ENCODE measurements at places on chromosomes 3 and 15.

- DNase-seq, result peak; percentile 16
Observed at GRCh38 chr15:29424118-29424517, 154.5 kb upstream of the NSMCE3 start.

GRCh38 chr3:16205156-16205870 is 30.8 kb downstream of the GALNT15 start:
- DNase-seq, result no peak

- no peak for DNase-seq
Observed at GRCh38 chr15:70049701-70050301, 47.9 kb downstream of the TLE3 start.

- no peak for DNase-seq
Observed at GRCh38 chr3:34882764-34883163, 756.6 kb upstream of the ARPP21 start.

DNA sequence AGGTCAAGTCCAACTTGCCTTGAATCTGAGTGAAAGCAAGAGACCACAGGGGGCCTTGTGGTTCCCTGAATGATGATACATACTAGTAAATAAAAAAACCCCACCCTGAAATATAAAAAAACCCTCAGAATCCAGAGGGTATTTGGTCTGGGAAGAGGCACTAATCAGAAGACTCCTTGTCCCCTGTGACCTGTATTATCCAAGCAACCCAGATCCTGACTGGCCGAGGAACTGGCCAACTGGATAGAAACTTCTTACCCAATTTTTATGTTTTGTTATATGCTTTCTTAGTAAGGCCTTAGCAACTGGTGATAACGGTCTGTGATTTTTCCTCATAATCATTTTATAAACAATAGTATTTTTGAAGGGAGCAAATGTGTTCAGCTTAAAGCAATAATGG is 17.5 kb downstream of the ABI3BP start:
- no peak for DNase-seq

GRCh38 chr3:112463250-112463649 is 36.0 kb downstream of the BTLA start:
- DNase-seq, result no peak

- DNase-seq, result no peak
Observed at GRCh38 chr3:156788846-156789245, 37.3 kb upstream of the LEKR1 start.

GRCh38 chr15:42385206-42385979 is 26.1 kb downstream of the CAPN3 start:
- DNase-seq, result peak; percentile 84

DNA sequence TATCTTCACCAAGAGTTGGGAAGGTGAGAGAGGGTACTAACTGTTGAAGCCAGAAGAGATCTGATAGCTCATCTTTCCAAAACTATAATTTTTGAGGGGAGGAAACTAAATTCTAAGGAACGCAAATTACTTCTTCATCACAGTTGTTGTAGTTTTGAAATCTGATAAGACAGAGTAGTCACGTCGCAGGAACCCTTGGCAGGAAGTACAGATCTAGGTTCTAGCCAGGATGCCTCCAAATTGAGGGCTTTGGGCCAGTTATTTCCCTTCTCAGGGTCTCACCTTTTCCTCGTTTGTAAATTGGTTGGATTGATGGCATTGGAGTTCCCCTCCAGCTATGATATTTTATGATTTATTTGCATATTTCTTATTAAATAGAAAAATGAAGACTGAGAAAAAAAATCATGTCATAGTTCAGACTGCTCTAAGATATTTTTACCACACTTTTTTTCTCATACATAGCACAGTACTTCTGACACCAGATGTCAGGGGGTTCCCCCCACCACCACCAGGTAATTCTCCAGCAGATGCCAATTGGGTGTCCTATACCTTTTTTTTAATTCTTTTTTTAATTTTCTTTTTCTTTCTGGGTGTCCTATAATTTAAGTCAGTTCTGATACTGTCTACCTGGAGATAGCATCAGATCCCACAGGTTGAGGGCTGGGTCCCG is 32.3 kb upstream of the APH1B start:
- DNase-seq, result no peak

- no peak for DNase-seq
Observed at GRCh38 chr15:57235186-57235585, 141.1 kb upstream of the CGNL1 start.

DNA sequence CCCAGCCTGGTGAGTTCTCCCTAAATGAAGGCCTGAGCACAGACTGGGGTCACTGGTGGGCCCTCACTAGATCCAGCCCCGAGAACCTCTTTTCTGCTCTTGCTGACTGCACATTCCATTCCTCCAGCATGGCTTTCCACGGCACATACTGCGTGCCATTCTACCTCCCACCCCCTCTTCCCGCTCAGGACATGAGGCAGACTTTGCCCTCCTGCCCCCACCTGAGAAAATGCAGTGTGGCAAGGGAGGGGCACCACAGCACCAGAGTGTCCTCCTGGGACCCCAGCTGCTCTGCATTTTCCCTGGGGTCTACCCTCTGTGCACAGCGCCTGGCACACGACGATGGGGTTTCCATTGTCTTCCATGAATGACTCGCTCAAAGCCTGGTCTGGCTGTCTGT is 6.1 kb upstream of the SLCO2A1 start:
- no peak for DNase-seq

- no peak for DNase-seq
Observed at GRCh38 chr3:37591116-37591781, 270.4 kb upstream of the CTDSPL start.

DNA sequence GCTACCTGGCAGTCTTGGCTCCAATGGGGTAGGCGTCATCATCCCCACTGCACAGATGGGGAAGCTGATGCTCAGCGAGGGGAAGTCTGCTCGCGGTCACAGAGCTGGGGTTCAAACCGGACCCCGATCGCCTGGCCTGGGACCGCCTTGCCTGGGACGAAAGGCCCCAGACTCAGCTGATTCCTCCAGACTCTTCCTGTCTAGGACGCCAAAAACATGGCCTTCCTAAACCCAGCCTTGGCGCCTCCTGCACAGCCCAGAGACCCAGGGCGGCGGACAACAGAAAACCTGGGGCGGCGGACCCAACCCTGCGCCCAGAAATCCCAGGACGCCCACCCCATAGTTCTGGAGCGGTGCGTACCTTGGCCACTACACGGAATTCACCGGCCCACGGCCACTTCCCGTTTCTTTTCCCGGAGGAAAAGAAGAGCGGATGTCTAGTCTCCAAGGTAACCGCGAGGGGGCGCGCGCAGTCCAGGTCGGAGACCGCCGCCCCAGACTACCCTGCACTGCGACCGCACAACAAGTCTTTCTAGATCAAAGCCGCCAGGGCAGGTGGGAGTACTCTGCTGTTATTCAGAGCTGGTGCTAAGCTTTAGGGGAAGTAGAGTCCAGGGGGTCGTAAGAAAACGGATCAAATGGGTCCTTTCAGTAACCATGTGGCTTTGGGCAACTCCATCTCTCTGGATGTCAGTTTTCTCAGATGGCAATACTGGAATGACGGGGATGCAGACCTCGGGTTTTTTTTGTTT is 4.9 kb upstream of the IL17RD start:
- peak; percentile 67 for DNase-seq

- DNase-seq, result no peak
Observed at GRCh38 chr15:43915631-43916325, 89.0 kb downstream of the WDR76 start.

GRCh38 chr3:8869613-8870012 is 93.7 kb downstream of the RAD18 start:
- DNase-seq, result no peak

DNA sequence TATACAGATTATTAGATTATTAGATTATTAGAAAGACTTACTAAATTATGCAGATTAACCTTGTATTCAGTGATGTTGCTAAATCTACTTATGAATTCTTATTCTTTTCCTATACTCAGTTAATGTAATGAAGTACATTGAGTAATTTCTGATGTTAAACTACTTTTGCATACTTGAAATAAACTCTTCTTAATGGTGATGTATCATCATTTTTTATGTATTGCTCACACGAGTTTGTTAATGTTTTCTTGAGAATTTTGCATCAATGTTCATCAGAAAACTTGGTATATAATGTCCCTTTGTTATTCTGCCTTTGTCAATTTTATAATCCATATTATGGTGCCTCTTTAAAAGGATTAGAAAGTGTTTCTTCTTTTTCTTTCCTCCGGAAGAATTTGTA is 163.2 kb upstream of the COL8A1 start:
- DNase-seq, result no peak

DNA sequence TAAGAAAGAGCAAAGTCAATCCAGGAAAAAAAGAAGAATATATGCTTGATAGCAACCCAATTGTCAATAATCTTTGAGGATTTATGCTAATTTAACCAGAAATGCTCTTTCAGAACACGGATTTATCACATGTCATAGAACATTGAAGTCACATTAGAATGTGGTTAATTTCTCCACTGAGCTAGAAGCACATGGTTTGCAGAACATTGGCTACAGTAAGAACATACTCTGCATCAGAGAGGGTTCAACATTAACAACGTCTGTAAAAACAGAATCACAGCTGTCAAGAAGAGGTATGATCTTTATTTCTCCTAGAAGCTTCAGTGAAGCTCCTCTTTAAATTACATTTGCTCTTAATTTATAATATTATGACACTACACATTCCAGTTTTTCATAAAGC is 619.7 kb upstream of the AGTR1 start:
- no peak for DNase-seq

DNA sequence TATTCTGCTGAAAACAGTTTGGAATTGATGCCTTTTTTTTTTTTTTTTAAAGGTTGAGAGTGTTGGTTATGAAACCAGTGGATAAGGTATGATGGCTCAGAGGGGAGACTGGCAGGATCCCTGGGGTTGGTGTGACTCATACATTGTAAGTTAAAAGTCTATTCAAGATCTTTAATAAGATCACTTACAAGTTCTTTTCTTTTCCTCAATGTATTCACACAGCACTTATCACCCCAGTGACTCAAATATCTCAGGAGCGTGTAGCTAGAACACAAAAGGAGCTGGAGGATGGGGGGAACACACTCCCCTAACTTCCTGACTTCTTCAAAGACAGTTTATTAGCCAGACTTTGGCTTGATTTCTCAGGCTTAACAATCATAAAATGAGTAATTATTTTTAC is 285.3 kb downstream of the SV2B start:
- no peak for DNase-seq

- peak; percentile 92 for DNase-seq
Observed at GRCh38 chr15:85840079-85840801, 45.5 kb upstream of the KLHL25 start.

GRCh38 chr15:67181221-67181639 is 73.2 kb downstream of the AAGAB start:
- no peak for DNase-seq

DNA sequence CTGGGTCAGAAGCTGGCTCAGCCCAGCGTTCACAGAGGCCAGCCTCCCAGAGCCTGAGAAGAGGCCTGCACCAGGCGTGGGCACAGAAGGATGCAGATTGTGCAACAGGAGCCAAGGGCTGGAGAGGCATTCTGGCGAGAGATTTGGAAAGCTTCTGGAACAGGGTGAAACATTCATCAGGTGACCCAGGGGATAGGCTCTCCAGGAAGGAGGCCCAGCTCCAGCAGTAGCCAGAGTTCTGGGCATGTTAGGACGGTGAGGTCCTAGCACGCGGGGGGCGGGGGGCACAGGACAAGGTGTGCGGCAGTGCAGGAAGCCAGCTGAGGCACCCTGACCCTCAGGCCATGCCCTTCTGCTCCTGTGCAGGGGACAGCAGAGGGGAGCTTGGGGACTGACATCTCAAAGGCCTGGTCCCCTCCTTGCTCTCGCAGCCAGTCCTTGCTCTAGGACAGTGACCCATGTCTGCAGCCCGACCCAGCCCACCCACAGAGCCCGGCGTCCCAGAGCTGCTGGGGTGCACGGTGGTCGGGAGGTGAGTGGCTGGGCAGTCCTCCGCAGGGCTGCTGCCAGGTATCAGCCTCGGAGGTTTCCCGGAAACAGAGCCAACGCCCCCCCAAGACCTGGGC is 111.7 kb upstream of the KLF13 start:
- DNase-seq, result no peak

- peak; percentile 64 for DNase-seq
Observed at GRCh38 chr3:156674911-156675829, 780 bp downstream of the TIPARP start.

DNA sequence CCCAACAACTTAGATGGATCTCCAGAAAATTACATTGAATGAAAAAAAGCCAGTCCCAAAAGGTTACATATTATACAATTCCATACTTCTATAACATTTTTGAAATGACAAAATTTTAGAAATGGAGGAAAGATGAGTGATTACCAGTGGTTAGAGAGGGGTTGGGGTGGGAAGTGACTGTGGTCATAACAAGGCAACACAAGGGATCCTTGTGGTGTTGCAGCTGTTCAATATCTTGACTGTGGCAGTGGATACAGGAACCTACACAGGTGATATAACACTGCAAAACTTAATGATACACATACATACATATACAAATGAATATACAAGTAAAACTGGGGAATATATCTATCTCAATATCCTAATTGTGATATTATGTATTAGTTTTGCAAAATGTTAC is 9.6 kb downstream of the GOLGB1 start:
- no peak for DNase-seq

DNA sequence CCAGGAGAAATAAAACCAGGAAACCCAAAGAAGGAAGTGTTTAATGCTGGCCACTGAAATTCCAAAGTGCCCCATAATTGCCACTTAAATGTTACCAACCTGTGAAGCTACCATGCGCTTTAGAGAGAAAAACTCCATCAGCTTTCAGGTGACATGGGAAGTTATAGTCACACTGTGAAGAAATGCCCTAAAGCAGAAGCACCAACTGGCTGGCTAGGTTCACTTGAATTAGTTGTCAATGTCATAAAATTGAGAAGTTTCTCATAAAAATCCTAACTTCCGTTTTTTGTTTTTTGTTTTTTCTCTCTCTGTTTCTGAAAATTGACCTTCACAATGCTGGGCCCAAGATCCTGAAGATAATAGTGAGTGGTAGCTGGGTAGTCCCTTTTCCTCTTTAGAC is 167.9 kb upstream of the CTNNB1 start:
- peak; percentile 28 for DNase-seq

DNA sequence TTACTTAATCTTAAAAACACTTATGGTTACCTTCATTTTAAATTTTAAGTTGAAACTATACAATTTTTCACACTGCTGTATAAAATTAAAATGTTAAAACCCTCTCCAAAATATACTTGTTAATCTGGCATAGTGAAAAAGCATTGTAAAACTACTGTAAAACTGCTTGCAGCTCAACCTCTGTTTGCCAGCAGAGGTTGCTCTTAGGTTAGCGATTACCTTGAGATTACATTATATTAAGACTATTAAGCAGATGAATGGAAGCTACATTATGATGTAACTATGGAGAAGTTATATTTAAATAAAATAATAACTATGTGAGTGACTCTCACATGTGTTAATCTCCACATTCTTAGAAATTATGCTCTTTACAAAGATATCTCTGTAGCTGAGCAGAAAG is 143.6 kb upstream of the SLITRK3 start:
- no peak for DNase-seq

Measured in KBM-7 (cell line).